ENCODE measurements at places on chromosomes 11 and 22.

DNA sequence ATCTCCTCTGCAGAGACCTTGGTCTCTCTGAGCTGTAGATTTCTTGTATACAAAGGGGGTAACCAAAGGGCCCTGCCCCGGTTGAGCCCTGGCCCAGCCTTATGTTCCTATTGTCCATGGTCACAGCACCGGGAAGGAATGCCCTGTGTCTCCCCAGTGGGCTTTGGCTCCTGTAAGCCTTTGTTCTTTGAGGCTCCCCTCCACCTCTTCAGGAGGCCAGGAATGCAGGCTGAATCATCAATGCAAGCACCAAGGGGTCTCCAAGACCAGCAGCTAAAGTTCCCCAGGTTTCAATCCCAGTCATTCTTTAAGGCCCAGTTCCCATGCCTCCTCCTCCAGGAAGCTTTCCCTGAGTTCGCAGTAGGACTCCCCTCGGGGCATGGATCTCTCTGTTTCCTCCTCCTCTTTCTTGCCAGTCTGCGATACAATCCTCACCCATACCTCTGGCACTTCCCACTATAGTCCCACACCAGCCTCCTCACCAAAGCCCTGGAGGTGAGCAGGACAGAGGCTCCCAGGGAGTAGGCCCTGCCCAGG is 29.2 kb upstream of the KLHL35 start:
- no peak for DNase-seq

GRCh38 chr11:3920148-3920852 is 64.8 kb downstream of the STIM1 start:
- no peak for DNase-seq

DNA sequence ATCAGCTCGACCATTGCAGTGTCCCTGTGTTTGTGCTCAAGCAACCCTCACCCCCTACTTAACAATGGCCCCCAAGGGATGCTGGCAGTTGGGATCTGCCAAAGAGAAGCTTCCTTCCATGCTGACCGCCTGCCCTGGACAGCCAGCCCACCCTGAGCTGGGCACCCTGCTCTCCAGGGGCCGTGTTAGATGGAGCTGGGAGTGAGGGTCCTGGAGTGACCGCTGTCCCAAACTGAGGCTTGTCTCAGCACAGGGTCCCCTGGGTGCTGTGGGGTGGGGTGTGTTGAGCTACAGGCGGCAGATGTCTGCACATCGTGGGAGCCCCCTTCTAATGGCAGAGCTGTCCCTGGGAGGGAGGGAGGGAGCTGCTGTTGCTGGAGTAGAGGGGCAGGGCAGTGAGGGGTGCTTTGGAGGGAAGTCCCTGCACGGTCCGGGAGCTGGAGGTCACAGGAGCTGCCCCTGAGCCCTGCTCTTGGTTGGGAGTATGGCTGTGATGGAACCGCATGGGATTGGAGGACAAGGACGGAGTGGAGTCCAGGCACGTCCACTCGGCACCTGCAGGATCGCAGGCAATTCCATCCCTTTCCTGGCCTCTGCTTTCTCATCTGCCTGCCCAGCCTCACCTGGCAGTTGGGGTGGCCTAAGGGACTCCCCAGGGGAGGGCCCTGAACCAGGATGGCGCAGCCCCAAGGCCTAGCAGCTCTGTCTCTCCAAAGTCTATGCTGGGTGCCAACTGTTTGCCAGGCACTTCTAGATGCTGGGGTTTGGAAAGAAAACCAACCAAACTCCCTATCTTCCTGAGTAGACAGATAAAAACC is 126.3 kb downstream of the ARHGAP8 start:
- no peak for DNase-seq

DNA sequence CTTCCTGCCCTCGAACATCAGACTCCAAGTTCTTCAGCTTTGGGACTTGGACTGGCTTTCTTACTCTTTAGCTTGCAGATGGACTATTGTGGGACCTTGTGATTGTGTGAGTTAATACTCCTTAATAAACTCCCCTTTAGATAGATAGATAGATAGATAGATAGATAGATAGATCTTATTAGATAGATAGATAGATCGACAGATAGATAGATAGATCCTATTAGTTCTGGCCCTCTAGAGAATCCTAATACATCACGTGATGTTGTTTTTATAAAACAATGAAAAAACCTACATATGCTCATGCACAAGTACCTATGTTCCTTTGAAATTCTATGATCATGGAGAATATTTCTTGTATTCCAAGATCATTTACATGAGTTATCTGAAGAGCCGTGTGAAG is 23.9 kb downstream of the APOBEC3H start:
- DNase-seq, result no peak

DNA sequence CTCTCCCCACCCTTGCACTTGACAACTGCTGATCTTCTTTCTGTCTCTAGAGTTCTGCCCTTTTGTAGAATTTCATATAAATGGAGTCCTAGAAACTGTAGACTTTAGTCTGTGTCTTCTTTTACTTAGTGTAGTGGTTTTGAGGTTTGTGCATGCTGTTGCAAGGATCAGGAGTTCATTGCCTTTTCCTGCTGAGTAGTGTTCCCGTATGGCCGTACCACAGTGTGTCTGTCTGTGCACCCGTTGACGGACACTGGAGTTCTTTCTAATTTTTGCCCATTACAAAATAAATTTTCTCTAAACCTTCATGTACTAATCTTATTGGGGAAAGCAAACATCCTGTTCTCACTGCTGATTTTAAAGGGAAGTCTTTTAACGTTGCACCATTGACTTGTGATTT is 138.1 kb downstream of the TBC1D22A start:
- DNase-seq, result no peak

GRCh38 chr22:23215294-23216241 is 35.3 kb downstream of the BCR start:
- DNase-seq, result no peak

DNA sequence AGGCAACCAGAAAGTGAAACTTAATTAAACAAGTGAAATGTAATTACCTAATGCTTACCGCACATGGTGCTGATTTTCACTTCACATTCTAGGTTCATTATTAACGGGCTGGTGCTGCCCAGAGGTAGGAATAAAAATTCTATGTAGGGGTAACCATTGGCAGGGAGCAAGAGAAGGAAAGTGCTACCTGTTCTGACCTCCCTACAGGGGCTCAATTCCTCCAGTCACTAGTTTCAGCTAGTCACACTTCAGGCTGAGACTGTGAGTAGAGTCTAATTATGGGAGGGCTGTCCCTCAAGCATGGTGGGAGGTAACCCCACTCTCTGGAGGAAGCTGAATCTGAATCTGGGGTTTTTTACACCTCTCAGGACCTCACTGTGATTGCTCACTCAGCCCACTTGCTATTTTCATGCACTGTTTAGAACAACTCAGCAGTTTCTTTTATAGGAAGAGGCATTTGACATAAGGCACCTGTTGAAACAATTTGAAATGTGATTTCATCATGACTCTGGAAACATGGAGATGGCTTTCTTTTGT is 75.4 kb downstream of the MAML2 start:
- no peak for DNase-seq

DNA sequence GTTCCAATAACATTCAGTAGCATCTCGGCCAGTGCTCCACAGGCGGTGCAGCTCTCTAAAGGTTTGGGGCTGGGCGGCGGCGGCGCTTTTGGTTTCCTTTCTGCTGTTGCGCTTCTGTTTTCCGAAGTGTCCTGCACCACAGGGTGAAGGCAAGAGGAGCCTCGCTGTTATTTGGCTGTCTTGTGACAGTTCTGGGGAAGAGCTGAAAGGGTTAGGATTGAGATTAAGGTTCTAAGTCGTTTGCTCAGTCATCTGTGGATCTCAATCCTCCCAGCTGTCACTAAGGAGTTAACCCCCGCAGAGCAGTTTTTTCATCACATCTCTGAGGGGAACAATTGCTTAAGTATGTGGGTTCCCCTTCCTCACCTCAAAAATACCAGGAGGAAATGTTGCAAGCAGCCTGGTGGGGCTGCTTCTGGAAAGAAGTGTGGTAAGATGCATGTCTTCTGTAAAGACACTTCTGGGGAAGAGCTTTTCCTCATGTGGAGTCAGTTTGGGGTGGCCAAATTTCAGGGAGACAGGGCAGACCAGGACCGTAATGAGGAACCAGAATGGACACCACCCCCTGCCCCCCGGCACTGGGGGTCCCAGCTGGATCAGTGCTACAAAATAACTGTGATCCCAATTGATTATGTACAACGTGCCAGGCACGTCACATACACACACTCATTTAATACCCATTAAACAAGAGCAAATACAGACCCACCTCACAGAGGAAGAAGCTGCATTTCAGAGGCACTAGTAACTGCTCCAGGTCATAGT is 14.2 kb downstream of the TMEM121B start:
- DNase-seq, result no peak

GRCh38 chr11:103968685-103969084 is 67.8 kb upstream of the DDI1 start:
- no peak for DNase-seq

- peak; percentile 90 for DNase-seq
These were observed 25.6 kb upstream of the SUSD2 start for GRCh38 chr22:24155627-24156140.

DNA sequence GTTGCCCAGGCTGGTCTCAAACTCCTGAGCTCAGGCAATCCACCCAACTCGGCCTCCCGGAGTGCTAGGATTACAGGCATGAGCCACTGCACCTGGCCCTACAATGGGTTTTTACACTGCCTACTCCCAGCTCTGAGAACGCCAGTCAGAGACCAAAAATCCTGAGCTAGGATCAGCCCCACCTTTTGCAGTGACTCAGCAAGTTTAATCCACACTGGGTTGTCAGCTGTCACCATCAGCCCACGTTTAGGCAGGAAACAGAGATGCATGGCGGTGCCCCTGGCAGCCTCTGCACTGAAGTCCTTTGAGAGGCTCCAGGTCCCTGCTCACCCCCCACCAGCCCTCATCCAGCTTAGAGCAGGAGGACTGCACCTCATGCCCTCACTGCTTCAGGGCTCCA is 117.6 kb downstream of the ARHGAP8 start:
- DNase-seq, result no peak

- DNase-seq, result no peak
These were observed 13.6 kb upstream of the MS4A15 start for GRCh38 chr11:60743058-60743457.

GRCh38 chr11:101180481-101180880 is 50.9 kb upstream of the PGR start:
- no peak for DNase-seq

DNA sequence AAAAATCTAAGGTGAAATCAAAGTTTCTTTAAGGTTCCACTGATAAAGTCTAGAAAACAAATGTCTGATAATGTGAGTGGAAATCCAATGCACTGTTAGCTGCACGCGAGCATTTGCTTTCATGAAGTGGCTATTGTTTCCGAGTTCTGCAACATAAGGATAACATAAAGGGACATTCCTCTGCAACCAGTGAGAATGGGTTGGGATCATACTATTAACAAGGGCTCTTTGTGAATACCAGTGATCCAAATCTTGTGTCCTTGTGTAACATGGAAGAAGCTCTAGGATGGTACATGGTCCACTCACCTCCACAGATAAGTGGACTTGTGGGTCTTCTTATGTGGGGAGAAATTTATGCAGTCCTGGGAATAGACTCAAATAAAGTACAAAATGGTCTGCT is 24.6 kb downstream of the APIP start:
- DNase-seq, result no peak

DNA sequence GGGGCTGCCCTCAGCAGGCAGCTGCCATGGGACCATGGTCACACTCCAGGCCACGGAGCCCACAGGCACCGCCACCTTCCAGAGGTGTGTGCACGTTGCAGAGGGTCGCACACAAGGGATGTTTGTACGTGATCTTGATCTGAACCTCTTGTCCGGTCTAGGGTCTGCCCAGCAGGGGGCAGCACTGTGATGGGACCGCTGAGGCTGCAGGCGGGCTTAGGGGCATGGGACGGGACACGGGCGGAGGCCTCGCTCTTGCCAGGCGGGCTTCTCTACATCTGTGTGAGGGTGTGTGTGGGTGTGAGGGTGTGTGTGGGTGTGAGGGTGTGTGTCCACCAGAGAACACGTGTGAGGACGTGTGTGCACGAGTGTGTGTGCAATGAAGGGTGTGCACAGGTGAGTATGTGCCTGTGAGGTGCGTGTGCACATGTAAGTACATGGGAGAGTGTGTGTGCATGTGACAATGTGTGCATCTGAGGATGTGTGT is 52.4 kb downstream of the CACNA1I start:
- no peak for DNase-seq

- no peak for DNase-seq
These were observed 17.7 kb downstream of the CD6 start for GRCh38 chr11:60989093-60989650.

DNA sequence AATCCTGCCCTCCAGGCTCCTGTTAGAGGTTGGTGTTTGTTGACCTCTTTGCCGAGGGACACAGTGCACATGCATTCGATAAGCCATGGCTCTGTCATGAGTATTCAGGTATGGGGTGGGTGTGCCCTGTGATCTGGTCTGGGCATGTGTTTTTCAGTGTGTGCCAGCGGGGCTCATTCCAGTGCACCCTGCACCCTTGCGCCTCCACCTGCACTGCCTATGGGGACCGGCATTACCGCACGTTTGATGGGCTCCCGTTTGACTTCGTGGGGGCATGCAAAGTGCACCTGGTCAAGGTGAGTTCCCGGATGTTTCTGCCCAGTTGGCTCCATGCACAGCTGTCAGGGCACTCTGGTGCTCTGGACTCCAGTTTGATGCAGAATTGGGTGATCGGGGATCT is 44.2 kb downstream of the OTOG start:
- DNase-seq, result no peak

- DNase-seq, result no peak
These were observed 31.2 kb upstream of the RBMXL2 start for GRCh38 chr11:7057641-7058040.

DNA sequence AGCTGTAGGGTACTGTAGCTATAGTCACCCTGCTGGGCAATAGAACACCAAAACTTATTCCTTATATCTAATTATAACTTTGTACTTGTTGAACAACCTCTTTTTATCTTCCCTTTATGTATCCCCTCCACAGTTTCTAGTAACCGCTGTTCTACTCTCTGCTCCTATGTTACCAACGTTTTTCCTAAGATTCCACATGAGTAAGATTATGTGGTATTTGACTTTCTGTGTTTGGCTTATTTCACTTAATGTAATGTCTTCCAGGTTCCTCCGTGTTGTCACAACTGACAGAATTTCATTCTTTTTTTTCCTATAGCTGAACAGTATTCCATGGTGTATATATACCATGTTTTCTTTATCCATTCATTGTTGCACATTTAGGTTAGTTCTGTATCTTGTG is 258.4 kb downstream of the DYNC2H1 start:
- DNase-seq, result no peak

DNA sequence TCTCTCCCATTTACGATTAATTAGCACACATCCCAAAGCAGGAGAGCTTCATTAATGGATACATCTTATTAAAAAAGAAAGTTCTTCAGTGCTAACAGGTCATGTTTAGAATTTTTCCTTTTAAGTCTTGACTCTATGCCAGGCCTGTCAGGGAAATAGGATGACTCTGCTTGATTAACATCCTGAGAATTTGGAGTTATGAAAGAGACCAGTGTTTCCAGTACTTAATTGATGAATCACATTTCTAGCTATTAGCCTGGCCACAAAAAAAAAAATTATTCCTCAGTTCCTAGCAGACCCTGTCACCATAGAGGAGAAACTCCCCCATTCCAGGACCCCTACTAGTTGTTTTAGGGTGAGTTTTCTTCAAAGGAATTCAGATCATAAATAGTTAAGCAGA is 23.6 kb upstream of the ME3 start:
- no peak for DNase-seq
